ENCODE measurements at places on chromosomes 3 and 15.
A peak's percentile ranks its signal among the peaks of the same experiment; 100 is the strongest.

DNA sequence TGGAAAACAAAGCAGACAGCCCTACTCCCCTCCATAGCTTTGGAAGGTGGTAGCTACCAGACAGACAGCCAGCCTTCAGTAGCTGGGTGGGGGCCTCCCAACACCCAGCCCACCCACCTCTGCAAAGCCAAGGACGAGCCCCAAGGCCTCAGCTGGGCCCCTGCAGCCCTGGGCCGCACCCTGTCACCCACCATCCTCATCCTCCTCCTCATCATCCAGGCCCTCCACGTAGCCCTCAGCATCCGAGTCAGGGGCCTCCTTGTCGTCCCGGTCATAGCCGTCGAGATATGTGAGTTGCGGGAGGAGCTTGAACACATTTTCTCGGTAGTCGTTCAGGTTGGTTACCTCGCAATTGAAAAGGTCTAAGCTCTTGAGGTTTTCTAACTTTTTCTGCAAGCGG, 36.5 kb downstream of the ANP32A start:
- DNase-seq, result no peak

DNA sequence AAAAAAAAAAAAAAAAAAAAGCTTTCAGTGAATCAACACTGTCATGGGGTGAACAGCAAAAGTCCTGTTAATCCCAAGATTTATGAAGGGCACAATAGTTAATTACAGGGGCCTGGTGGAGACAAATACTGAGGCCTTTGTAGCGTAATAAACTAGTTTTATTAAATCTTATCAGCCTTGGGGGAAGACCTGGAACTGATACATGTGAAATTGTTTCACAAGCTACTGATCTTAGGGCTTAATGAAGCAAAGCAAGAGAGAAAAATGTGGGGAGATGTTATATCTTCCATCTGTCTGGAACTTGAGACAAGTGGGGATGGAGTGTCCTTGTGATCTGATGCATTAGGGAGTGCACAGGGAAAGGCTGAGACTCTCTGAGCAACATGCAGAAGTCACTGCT, 47.9 kb upstream of the OSBPL11 start:
- DNase-seq, result no peak

DNA sequence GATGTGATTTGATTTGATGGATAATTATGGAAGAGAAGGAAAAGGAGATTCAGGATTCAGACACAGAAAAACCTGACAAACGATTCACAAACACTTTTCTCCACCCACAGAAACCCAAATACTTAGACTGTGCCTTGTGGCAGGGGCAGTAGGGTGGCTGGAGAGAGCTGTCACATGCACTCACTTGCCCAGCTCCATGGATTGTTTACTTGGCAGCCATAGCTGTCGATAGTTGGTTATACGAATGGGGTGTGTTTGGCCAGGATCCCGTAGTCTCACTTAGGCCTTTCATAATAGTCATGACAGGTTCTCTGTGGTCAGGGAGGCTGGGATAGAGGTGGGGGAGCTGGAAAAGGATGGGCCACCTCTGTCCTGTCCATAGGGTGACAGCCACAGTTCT, 76.9 kb downstream of the CACNA1D start:
- DNase-seq, result no peak

- DNase-seq, result no peak
Measured at GRCh38 chr15:101505610-101506337, 16.3 kb upstream of the PCSK6 start.

DNA sequence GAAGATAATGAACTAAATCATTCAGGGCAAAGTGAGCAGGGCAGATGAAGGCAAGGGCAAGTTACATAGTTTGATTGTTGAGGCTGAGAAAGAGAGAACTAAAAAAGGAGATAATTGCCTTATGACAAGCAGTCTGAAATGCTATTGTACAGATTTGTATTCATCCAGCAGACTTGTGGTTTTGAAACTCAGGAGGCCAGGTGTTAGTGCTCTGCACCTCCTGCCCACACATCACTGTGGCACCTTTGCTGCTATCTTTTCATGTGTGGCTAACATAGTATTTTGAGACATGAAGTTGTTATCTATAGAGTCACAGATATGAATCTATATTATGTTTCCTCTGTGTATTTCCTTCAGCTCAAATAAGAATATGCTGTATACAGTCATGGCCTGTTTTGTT, 24.3 kb upstream of the SUCLG2 start:
- no peak for DNase-seq

- no peak for DNase-seq
Measured at GRCh38 chr15:44009038-44009437, 182.2 kb downstream of the WDR76 start.

- no peak for DNase-seq
Measured at GRCh38 chr15:75063338-75063737, 39.9 kb downstream of the PPCDC start.

DNA sequence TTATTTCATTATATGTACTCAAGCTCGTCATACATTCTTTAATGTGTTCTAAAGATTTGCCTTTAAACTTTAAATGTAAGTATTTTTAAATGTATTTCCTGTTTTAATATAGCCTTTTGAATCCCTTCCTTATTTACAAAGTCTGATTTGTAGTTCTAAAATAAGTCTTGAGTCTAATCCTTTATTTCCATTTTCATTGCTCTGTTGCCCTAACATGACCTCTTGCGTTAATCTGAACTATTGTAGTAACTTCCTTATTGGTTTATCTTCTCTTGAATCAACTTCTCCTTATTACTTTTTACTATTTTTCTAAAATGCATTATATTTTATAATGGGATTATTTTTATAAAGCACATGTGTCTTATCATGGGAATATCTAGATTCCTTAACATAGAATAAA, 24.0 kb downstream of the KNL1 start:
- DNase-seq, result no peak

GRCh38 chr15:40069178-40070165, 30.5 kb upstream of the SRP14 start:
- DNase-seq, result no peak

DNA sequence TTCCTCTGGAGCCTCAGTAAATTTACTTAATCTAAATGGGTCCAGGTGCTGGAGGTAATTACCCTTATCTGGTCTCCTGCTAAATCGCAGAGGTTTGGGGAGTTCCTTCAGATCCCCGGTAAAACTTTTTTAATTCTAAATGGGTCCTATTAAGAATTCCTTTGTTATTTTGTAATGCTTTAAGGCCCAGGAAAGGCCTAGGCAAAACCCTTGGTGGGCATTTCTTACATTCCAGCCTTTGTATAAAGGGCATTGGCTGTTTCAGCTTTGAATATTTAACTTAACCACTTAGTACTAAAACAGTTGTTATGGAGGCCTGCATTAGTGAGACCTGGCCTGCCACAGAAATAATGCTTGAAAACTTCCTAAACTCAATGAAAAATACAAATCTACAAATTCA, 14.9 kb upstream of the ZNF662 start:
- no peak for DNase-seq

GRCh38 chr3:148477375-148477774, 220.3 kb upstream of the AGTR1 start:
- no peak for DNase-seq

DNA sequence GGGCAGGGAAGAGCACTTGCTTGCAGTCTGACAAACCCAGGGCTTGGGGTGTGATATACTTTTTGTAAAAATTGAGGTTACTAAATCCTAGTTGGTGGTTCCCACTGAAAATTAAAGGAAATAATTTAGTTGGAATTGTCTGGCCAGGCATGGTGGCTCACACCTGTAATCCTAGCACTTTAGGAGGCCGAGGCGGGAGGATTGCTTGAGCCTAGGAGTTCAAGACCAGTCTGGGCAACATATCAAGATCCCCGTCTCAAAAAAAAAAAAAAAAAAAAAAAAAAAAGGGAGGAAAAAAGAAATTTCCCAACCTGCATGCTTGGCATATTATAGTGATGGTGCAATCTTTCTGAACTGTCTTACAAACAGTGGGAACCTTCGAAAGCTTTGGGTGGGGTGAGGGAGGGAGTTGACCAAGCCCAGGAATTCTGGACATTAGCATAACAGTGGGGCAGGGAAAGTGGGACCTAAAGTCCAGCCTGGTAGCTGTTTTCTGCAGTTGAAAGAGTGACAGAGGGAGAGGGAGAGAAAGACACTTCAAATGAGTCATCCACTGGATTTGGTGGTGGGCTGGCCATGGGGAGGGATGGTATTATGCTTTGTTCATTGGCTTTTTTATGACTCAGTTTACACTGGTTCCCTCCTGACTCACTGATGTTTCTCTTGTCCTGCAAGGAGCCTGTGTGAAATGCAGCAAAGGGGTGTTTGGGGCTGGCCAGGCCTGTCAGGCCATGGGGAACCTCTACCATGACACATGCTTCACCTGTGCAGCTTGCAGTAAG, 41.1 kb downstream of the LIMD1 start:
- no peak for DNase-seq

GRCh38 chr3:127629467-127630403, 750 bp downstream of the PODXL2 start:
- no peak for DNase-seq

DNA sequence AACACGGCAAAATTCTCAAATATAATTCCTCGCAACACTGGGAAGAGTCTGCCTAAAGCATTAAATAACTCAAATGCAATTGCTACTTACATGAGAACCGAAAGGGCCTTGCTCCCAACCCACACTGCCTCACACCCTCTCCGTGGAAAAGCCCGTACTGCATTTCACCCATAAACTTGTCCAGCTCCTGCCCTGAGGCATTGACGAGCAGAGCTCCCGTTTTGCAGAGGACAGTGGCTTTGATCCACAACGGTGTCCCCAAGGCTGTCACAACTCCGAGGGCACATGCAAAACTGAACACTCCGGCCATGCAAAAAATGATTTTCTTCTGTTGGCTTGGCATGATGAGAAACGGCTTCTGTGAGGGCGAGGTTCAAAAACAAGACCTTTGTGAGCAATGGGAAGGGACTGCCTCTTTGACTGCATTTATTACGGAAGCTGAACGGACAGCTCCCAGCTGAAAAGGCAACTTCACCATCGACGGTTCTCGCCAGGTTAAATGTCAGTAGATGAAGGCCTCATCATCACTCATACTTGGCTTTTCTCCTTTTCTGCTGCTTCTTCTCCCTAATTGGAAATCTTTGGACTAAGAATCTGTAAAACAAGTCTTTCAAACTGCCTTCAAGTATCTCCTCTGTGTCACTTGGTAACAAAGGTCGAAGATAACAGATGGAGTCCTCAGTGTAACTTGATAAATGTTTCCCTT, at the start of gene CLRN1:
Gene CLRN1, minus strand, starts transcription at position 362 of the 706 bp plus-strand sequence. Its CDS starts 19 bp downstream, at position 343.
- no peak for DNase-seq

DNA sequence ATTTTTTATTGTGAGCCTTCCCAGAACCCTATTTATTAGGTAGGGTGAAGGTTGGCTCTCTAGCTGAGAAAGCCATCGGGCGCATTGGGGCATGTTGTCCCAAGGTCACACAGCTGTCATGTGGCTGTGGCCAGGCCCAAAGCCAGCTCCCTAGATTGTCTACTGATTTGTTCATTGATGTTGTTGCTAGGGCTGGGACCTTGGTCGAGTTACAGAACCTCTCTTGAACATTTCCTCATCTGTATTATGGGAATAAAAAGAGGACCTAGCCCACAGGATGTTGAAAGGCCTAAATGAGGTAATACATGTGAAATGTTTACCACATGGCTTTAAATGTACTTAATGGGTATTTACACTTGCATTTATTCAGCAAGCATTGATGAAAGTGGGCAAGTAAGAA, 252.5 kb downstream of the SUCLG2 start:
- DNase-seq, result no peak

GRCh38 chr15:77533578-77534430, 98.9 kb downstream of the LINGO1 start:
- no peak for DNase-seq

DNA sequence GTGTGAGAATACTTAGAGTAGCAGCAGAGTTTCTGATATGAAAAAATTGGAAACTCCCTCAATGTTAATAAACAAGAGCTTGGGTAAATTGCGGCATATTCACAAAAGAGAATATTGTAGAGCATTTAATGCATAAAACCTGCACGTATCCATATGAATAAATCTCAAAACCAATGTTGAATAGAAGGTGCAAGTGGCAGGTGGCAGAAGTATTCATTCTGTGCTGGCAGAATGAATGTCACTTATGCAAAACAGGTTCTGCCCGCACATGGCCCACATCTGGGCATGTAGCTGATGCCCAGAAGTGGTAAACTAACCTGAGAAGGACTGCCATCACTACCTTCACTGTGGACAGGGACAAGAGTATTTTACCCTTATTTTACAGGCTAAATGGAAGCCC, 14.1 kb upstream of the PRSS50 start:
- DNase-seq, result peak; percentile 61

GRCh38 chr15:71462638-71463037, 347.4 kb downstream of the THSD4 start:
- DNase-seq, result no peak
